ENCODE measurements at places on chromosomes 3 and 15.

GRCh38 chr15:46343196-46343935, 708.5 kb downstream of the SQOR start:
- no peak for DNase-seq

GRCh38 chr3:178517665-178518334, 18.4 kb upstream of the KCNMB2 start:
- no peak for DNase-seq

DNA sequence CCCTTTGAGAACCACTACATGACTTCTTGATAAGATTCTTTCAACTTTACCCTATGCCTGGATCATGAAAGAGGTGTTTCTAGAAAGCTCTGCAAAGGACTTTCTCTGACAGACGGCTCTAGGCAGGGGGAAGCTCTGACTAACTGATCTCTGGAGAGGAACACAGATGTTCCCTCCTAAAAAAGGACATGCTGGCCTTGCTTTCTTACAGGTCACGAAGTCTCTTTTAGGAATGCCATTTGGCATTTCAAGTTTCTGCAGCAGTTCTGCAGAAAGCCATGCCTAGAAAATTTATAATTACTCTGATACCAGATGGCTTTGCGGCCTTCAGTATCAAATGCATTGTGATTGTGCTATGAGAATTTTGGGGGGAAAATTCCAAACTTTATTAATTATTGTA, 275.4 kb upstream of the CTDSPL start:
- no peak for DNase-seq

GRCh38 chr3:4855676-4856075, 123.6 kb upstream of the BHLHE40 start:
- no peak for DNase-seq

DNA sequence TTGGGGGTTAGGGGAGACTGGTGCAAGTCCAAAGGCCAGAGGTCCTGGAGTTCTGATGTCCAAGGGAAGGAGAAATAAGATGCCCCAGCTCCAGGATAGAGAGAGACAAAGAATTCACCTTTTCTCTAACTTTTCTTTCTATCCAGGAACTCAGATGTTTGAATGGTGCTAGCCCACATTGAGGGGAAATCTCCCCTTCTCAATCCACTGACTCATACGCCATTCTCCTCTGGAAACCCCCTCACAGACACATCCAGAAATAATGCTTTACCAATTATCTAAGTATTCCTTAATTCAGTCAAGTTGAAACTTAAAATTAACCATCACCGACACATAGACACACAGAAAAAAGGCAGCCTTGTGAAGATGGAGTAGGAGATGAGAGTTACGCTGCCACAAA, 1085.2 kb downstream of the NSUN3 start:
- no peak for DNase-seq

- peak; percentile 14 for DNase-seq
Measured at GRCh38 chr3:57397175-57398026, 104.9 kb upstream of the ASB14 start.

- no peak for DNase-seq
Measured at GRCh38 chr3:113113361-113113760, 98.0 kb upstream of the BOC start.

DNA sequence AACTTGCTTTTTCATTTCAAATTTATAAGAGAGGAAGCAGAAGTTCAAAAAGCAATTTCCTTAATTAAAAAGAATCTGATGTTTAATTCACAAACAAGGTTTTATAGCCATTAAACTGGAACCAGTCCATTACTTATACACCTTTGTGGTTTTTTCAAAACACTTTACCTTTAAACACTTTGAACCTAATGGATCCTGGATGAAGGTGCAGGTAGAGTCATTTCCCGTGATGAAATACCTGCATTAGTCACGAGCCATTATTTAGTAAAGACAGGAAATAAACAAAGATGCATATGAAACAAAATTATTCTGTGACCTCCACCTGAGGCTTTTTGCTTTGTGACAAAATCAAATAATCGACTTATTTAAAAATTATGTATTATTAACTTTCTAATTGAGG, 341.7 kb upstream of the UBE2E2 start:
- DNase-seq: no peak

- DNase-seq: no peak
Measured at GRCh38 chr3:56856752-56857151, 55.0 kb upstream of the ARHGEF3 start.

DNA sequence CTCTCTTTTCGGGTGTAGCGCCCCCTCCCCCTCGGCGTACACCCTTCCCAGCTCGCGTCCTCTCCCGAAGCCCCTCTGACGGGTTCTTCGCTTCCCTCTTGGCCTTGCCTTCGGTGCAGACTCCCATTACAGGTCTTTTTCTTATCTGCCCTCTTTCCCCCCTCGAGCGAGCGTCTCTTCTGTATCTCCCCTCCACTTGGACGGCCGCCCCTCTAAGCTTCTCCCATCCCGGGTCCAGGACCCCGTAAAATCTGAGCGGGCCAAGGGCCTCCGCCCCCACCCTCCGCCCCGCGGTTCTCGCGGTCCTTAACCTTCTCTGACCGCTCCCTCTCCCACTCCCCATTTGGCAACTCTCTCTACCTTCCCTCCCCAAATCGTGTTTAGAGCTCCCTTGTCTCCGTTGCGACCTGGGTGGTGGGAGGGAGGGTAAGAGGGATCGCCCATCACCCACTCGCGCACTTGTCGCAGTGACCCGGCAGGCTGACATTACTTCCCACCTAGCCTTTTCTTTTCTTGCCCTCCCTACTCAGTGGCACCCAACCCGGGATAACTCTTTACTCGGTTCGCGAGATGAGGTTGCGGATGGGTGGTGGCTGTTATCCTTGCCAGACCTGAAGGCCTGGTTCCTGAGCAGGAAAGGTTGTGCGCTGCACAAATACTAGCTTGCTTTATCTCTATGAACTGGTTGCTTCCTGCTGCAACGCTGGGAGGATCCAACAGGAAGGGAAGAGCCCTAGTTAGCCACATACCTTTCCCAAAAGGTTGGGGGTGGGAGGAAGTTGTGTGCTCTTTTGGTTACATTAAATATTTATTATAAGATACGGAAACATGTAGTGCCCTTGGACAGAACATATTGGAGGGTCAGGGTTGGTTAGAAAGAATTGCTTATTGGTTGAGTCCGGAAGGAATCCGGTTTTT, 922 bp downstream of the RAB11A start:
- no peak for DNase-seq

DNA sequence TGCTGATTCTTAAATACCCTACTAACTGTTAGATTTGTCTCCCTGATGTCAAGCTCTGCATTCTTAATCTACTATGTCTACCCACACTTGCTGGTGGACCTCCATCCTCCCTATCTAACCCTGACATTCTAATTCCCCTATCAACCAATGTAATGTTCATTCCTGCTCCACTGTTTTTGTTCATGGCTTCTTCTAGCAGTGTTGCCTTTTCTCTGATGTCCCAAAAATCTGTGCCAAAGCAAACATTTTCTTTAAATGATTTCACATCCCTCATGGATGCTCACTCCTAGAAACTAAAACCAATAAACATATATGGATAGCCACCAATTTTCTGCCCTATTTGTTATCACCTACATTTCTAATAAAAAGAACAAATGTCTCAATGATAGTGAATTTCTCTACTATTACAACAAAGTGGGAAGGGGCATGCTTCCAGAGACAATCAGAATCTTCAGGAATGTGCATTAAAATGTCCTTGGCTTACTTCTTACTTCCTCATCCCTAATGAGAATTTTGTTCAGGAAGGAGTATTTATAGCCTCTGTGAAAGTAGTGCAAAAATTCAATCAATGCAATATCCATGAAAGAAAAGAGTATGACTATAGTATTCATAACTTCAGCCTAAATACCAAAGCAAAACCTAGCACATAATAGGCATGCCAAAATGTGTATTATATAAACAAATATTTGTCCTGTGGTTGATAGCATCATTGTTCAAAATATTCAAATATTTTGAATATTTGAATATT, 273.3 kb downstream of the ZNF385D start:
- no peak for DNase-seq

GRCh38 chr15:89472785-89473256, 23.6 kb downstream of the RHCG start:
- DNase-seq: no peak

DNA sequence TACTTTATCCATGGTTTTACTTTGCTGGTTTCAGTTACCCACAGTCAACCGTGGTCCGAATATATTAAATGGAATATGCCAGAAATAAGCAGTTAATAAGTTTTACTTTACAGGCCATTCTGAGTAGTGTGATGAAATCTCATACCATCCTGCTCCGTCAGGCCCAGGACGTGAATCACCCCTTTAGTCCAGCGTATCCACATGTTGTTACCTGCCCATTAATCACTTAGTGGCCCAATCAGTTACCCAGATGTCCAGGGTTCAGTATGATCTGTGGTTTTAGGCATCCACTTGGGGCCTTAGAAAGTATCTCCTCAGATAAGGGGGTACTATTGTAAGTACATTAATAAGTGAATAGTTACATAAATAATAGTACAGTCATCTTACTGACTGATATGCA, 88.0 kb downstream of the TTBK2 start:
- no peak for DNase-seq

GRCh38 chr3:53921296-53921695, 29.6 kb upstream of the SELENOK start:
- no peak for DNase-seq

GRCh38 chr3:46168583-46169345, 39.3 kb downstream of the CCR1 start:
- no peak for DNase-seq

DNA sequence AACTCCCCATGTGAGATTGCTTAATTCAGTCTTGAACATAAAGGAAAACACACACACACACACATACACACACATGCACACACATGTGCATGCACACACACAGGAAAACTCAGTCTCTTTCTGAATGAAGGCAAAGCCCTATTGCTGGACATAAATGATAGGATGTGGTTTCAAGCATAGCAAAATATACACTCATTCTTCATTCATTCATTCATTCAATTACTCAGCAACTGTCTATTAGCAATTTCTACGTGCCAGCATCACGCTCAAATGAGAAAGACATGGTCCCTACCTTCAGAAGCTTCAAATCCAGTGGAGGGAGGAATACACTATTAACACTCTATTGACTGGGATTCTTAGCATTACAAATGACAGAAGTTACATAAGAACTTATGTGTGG, 41.8 kb upstream of the UBE2E2 start:
- no peak for DNase-seq

- no peak for DNase-seq
Measured at GRCh38 chr3:134772591-134772990, 22.5 kb upstream of the EPHB1 start.

Data from stimulated activated CD8-positive, alpha-beta memory T cell treated with anti-CD3 and anti-CD28 coated beads, Interleukin-7, amount 100 ng/mL, for 1 hour (primary cell).